ENCODE measurements at places on chromosomes 7 and 10.

- no peak for DNase-seq
These were observed 101.7 kb downstream of the HOXA1 start for GRCh38 chr7:26993816-26994810.

GRCh38 chr7:66185680-66186187 lies 19.4 kb upstream of the TPST1 start:
- no peak for DNase-seq

- DNase-seq = no peak
These were observed 329.6 kb upstream of the NRP1 start for GRCh38 chr10:33664070-33664469.

GRCh38 chr7:80725181-80725611 lies 86.8 kb downstream of the CD36 start:
- DNase-seq = no peak
